Dermis microvascular lymphatic vessel endothelial cell (primary cell): ENCODE measurements at places on chromosomes 6 and 20.
A peak's percentile ranks its signal among the peaks of the same experiment; 100 is the strongest.

DNA sequence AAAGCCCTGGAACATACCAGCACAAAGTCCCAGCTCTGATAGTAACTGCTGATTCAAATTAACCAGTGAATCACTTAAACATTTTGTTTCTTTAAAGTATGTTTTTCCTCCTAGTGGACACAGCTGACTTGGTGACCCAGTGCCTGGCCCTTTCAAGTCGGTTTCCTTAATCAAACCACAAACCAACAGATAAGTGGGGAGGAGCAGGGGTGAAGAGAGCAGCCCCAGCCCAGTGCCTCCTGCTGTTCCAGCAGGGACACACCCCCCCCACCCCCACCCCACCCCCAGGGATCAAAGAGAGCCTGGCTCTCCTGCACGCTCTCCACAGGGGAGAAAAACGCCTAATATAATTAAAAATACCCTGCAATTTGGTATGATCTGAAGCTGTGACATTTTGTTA is 55.4 kb upstream of the TBXT start:
- DNase-seq, result no peak

DNA sequence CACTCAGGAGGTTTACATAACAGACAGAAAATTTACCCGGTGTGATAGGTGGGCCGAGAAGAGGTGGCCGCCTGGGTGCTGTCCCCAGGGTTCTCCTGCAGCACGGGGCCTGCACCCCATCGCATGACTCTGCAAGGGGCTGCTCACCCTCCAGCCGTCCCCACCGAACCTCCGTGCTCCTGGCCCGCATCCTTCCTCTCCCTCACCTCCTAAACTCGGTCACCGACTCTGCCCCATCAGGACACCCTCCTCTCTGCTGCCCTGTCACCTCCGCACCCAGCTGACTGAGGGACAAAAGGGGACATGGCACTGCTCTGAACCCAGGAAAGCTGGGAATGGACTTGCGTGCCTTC is 147.6 kb downstream of the SYNDIG1 start:
- no peak for DNase-seq

- no peak for DNase-seq
Observed at GRCh38 chr6:12279322-12280091, 10.7 kb upstream of the EDN1 start.

- no peak for DNase-seq
Observed at GRCh38 chr6:30042476-30042875, 18.6 kb upstream of the POLR1H start.

GRCh38 chr20:23143098-23143497 is 57.0 kb upstream of the CD93 start:
- DNase-seq, result peak; percentile 97

GRCh38 chr6:39818695-39819094 is 26.5 kb downstream of the DAAM2 start:
- DNase-seq, result no peak
